Right lobe of liver (tissue), 6 donors: ENCODE measurements at places on chromosomes 12 and 14. TPM values are rescaled to one million over a fixed set of nuclear protein-coding genes. Genes with fewer than 3 reads are reported as not detected.

The RIN3 gene
- 19.9 TPM for total RNA-seq

- H3K4me3 ChIP-seq, result no peak overlapping the region
- no peaks in the 10 kb centered on the region for H3K36me3 ChIP-seq
- H3K27me3 ChIP-seq, result no peaks in the 10 kb centered on the region
Measured at GRCh38 chr14:58068306-58068705, 83.7 kb downstream of the ARMH4 start.

The GAS2L3 gene
- 2.1 TPM for total RNA-seq

- no peaks in the 10 kb centered on the region for H3K27me3 ChIP-seq
- H3K27ac ChIP-seq, result no peak overlapping the region
- H3K36me3 ChIP-seq, result no peaks in the 10 kb centered on the region
- H3K4me1 ChIP-seq, result no peaks in the 10 kb centered on the region
- H3K4me3 ChIP-seq, result no peak overlapping the region
Measured at GRCh38 chr14:54040846-54041245, 84.2 kb upstream of the BMP4 start.

The HOTAIR gene
- total RNA-seq, result not detected

DNA sequence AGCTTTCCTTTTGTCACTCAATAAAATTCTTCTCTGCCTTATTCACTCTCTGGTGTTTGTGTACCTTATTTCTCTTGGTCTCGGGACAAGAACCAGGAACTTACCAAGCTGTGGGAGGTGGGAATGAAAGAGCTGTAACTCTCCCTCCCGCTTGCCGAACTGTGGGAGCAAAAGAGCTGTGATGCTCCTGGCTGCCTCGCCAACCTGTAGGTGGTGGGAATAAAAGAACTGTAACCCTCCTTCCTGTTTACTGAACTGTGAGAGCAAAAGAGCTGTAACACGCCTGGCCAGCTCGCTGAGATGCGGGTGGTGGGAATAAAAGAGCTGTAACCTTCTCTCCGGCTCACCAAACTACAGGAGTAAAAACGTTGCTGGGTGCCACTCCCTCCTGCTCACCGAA lies 314.1 kb upstream of the LRIG3 start:
- no peak for DNase-seq
- H3K27ac ChIP-seq, result no peak overlapping the region
- H3K27me3 ChIP-seq, result no peaks in the 10 kb centered on the region
- H3K4me3 ChIP-seq, result no peak overlapping the region
- no peaks in the 10 kb centered on the region for H3K4me1 ChIP-seq

- H3K4me3 ChIP-seq, result no peak overlapping the region
- DNase-seq, result no peak
Measured at GRCh38 chr12:62686938-62687337, 220.3 kb downstream of the MON2 start.

DNA sequence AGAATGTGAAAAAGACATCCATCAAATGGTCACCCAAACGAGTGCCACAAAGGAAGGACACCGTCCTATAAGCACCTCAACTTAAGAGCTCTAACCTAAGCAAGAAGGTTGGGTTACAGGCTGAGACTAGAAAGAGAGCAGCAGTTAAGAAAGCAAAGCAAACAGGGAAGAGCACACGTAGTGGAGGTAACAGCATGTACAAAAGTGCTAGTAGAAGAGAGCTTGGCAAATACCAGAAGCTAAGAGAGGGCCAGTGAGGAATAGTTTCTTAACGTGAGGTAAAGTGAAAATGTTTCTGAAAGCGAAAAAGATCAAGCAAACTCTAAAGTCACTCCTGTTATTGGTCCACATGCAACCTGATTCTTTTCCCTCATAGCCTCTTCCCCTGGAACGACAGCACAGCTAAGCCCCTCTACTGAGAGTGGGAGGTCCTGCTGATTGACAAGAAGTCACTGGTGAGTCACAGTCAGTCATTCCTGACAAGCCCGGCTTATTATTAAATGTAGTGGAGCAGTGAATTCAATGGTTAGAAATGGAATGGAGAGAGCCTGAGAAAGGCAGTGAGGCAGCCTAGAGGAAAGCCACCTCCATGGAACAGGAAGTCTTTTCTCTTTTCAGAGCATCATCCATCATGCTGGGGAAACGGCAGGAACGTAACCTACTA lies 204.4 kb downstream of the SLC25A21 start:
- H3K4me1 ChIP-seq, result no peaks in the 10 kb centered on the region
- no peak overlapping the region for H3K4me3 ChIP-seq
- DNase-seq, result no peak
- H3K36me3 ChIP-seq, result no peaks in the 10 kb centered on the region
- no peak overlapping the region for H3K27ac ChIP-seq
- H3K27me3 ChIP-seq, result no peaks in the 10 kb centered on the region
